ENCODE measurements at places on chromosomes 12 and 14. TPM values are rescaled to one million over a fixed set of nuclear protein-coding genes. Genes with fewer than 3 reads are reported as not detected.

- DNase-seq = no peak
Observed at GRCh38 chr12:43309959-43310358, 242.0 kb downstream of the ADAMTS20 start.

DNA sequence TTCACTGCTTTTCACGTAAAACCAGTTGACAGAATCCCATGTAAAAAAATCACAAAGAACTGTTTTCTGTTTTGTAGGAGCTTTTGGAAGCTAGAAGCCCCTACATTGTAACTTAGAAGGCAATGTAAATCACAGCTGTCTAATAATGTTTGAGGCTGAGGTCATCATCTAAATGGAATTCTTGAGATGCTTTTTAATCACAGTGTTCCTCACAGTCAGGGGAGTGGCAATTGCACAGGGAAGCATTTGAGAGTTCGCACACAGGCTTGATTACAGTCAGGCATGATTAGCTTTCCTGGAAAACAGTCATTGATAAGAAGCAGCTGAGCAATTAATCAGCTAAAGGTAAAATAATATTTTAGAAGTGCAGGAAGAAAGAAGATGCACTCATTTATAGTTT is 2.9 kb downstream of the SLC17A8 start:
- no peak for DNase-seq

DNA sequence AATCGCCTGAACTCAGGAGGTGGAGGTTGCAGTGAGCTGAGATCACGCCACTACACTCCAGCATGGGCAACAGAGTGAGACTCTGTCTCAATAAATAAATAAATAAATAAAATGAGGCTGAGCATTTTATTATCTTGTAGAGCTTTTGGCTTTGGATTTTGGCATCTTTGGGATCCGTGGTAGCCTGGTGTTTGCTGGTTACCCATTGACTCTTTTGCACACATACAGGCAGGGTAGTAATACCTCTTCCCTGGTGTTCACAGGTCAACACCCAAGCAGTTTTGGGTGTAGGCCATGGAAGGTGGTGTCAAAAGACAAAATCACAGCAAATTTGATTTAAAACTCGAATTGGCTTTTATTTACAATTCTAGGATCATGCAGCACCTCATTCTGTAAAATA is 27.8 kb downstream of the ACACB start:
- DNase-seq = no peak

GRCh38 chr14:87998482-87998881 is 5.5 kb upstream of the GALC start:
- no peak for DNase-seq

- peak; percentile 66 for DNase-seq
Observed at GRCh38 chr14:93976477-93977057, at the start of gene ASB2. Gene ASB2, minus strand, starts transcription at chr14:93976570. Its CDS starts 12,031 bp downstream, at chr14:93964539.

- DNase-seq = no peak
Observed at GRCh38 chr12:112602150-112602549, 183.4 kb downstream of the PTPN11 start.

GRCh38 chr12:64808110-64808509 is 16.3 kb upstream of the TBC1D30 start:
- DNase-seq = no peak

GRCh38 chr12:66661357-66661756 is 17.5 kb downstream of the GRIP1 start:
- no peak for DNase-seq

DNA sequence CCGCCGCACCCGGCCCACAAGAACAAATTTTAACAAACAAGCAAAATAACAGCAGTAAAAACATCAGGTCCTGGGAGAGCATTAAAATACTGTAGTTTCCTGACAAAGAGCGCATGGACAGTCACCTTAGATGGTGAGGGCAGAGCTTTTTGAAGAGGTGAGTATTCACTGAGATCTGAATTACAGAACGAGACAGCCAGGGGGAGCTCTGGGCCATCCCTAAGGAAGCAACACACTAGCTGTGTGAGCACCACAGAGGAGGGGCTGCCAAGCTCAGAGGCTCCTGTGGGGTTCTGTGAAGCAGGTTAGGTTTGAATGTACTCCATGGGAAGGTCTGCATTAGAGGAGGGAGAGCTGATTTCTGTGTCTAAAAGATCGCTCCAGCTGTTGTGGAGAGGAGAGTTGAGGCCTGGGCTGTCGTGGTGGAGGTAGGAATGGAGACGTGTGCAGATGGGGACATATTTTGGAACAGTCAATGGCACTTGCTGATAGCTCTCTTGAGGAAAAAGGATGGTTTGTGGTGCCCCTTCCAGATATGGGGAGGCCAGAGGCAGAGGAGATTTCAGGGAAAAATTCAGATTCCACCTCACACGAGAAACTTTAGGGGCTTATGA is 72.9 kb downstream of the TRAFD1 start:
- peak; percentile 52 for DNase-seq

- no peak for DNase-seq
Observed at GRCh38 chr12:26373606-26374495, 178.5 kb downstream of the SSPN start.

GRCh38 chr12:54126029-54126695 is 62.6 kb downstream of the SMUG1 start:
- peak; percentile 24 for DNase-seq

- DNase-seq = no peak
Observed at GRCh38 chr12:117060929-117061305, 38.3 kb downstream of the TESC start.

GRCh38 chr14:93527203-93527607 is 96.5 kb downstream of the UNC79 start:
- DNase-seq = no peak

DNA sequence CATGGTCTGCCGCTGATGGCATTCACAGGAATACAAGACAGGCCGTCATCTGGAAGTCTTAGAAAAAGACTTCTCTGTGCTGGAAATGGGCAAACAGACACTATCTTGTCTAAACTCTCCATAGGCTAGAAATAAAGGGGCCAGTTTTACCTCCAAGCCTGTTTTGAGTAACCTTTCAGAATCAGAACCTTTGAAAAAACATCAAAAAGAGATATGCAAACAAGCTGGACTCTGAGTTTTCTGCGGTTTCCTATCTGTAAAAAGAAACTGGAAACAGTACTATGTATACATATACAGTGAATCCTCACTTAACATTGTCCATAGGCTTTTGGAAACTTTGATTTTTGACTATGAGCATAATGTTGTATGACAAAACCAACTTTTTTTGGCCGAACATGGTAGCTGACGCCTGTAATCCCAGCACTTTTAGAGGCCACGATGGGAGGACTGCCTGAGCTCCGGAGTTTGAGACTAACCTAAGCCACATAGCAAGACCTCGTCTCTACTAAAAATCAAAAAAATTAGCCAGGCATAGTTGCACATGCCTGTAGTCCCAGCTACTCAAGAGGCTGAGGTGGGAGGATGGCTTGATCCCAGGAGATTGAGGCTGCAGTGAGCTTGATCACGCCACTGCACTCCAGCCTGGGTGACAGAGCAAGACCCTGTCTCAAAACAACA is 92.9 kb upstream of the MAX start:
- DNase-seq = no peak

DNA sequence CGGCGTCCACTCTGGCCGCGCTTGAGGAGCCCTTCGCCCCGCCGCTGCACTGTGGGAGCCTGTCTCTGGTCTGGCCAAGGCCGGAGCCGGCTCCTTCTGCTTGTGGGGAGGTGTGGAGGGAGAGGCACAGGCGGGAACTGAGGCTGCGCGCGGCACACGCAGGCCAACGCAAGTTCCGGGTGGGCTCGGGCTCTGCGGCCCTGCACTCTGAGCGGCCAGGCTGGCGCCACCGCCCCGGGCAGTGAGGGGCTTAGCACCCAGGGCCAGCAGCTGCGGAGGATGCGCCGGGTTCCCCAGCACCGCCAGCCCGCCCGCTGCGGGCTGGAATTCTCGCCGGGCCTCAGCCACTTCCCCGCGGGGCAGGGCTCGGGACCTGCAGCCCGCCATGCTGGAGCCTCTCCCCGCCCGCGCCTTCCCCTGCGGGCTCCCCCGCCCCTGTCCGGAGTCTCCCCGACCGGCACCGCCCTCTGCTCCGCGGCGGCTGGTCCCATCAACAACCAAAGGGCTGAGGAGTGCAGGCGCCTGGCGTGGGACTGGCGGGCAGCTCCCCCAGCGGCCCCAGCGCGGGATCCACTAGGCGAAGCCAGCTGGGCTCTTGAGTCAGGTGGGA is 921.2 kb upstream of the FOXG1 start:
- no peak for DNase-seq

- DNase-seq = no peak
Observed at GRCh38 chr14:54919330-54919729, 16.7 kb upstream of the GCH1 start.

- DNase-seq = peak; percentile 90
Observed at GRCh38 chr14:102867826-102868580, 54.5 kb upstream of the AMN start.

- DNase-seq = no peak
Observed at GRCh38 chr12:80472911-80473500, 29.0 kb downstream of the PTPRQ start.

DNA sequence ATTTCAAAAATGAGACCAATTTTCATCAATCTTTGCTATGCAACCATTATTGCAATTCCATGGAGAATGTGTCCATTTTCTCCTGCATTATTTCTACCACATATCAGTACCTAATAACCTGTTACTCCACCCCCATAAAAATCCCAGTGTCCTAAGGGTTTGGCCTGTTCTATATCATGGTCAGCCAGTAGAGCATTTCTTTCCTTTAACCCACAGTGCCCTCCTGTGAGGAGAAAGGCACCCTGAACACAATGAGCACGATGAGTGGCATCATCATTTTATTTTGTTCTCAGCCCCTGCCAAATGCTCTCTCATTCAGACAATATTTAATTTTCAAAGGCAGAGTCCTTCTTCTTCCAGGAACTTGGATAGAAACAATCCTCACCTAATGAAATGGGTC is 11.6 kb upstream of the IFNG-AS1 start:
- DNase-seq = no peak

DNA sequence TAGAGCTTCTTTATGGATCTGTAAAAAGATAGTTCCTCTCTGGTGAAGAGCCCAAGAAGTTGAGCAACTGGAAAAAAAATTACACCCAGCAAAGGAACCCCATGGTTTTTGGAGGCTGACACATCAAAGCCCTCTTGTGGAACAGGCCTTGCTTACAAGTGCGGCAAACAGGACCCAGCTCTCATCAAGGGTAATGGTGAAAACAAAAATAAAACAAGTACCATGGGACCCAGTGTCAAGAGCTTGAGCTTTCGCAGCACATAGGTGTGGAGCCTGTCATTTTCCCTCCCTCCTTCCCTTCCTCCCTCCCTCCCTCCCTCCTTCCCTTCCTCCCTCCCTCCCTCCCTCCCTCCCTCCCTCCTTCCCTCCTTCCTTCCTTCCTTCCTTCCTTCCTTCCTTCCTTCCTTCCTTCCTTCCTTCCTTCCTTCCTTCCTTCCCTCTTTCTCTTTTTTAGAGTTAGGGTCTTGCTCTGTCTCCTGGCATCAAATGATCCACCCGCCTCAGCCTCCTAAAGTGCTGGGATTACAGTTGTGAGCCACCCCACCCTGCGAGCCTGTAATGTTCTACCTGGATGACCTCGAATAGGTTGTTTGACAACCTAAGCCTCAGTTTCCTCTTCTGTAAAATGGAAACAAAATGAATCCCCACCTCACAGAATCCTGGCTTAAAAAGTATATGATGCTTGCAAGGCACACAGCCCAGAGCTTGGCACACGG is 114.3 kb upstream of the RPH3A start:
- no peak for DNase-seq

- no peak for DNase-seq
Observed at GRCh38 chr12:98085046-98085755, 430.2 kb upstream of the TMPO start.

DNA sequence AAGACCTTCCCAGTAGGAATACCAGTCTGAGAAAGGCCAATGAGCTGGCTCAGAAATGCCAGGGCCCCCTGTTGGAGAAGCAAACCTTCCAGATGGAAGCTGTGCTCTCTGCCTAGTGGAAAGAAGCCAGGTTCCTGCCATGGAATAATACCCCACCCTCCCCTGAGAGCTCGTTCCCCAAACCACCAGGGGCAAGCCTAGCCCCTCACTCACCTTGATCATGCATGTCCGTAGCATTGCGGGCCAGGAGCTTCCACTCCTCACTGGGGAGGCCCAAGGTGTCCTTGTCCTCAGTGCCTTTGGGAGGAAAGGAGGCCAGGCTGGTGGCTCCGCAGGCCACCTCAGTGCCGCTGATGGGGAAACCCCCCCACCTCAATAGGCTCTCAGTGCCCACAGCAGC is 20.1 kb downstream of the AHSA1 start:
- no peak for DNase-seq

GRCh38 chr12:1798641-1799020 is 21.7 kb upstream of the LRTM2 start:
- DNase-seq = no peak

GRCh38 chr14:30223385-30223785 is 295.7 kb upstream of the PRKD1 start:
- DNase-seq = peak; percentile 29

- DNase-seq = no peak
Observed at GRCh38 chr14:35342489-35343010, 50.4 kb downstream of the PSMA6 start.

DNA sequence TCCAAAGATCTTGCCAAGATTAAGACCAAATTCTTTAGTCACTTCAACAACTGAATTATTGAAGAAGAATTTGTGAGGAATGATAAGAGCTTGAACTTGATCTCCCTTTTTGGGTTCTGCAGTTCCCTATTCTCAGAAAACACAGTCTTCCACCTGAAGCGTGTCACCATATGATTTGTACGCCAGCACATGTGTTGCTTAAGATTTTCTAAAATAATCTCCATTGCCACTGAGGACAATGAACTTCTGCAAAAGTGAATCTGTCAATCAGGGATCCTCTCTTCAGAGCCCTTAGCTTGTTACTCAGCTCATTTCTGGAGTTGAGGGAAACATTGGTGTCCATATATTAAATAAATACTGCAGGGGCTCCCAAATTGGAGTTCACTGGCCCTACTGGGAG is 4.2 kb upstream of the SPIC start:
- no peak for DNase-seq

GRCh38 chr14:95953111-95953724 is 76.6 kb downstream of the TUNAR start:
- no peak for DNase-seq

- DNase-seq = peak; percentile 34
Observed at GRCh38 chr12:110107369-110108281, 16.5 kb upstream of the IFT81 start.

DNA sequence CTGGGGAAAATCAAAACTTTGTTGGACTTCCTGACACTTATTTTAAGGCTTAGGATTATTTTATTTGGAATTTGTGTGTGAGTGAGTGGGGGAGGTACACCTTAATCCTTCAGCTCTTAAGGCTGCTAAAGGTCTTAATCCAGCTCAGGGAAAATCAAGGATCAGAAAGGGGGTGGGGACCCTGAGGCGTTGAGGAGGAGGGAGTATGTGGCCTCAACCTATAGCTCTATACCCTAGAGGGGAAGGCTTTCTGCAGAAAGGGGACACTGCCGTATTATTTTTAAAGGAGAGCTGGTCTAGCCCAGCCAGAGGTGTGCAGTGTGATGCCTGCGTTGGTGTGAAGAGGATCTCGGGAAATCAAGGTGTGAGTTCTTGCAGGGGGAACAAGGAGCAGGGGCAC is 20.0 kb downstream of the IRF2BPL start:
- DNase-seq = no peak

The AMDHD1 gene
- not detected for total RNA-seq

The KLHL33 gene
- 0.09 TPM for total RNA-seq

The ERGIC2 gene
- total RNA-seq = 46.8 TPM

The SLCO1B1 gene
- not detected for total RNA-seq

The GYS2 gene
- total RNA-seq = not detected

The PAPLN gene
- 8.3 TPM for total RNA-seq

The TC2N gene
- total RNA-seq = 65.2 TPM

The OAS3 gene
- 27.2 TPM for total RNA-seq

The OAS2 gene
- total RNA-seq = 6.7 TPM

The B4GALNT1 gene
- 0.98 TPM for total RNA-seq

The MYO1H gene
- 0.20 TPM for total RNA-seq
